ENCODE measurements at places on chromosomes 13 and 19. TPM values are rescaled to one million over a fixed set of nuclear protein-coding genes. Genes with fewer than 3 reads are reported as not detected.

LGALS7 gene
- total RNA-seq, result not detected

GSX1 gene
- not detected for total RNA-seq

TMEM259 gene
- total RNA-seq, result 44.7 TPM

FSD1 gene
- total RNA-seq, result 7.5 TPM

CEACAM1 gene
- not detected for total RNA-seq

ZNF442 gene
- total RNA-seq, result 0.98 TPM

TNNI3 gene
- total RNA-seq, result not detected

CTXN1 gene
- 2.8 TPM for total RNA-seq

FREM2 gene
- not detected for total RNA-seq

TMEM59L gene
- total RNA-seq, result 2.2 TPM

ZNF256 gene
- 2.5 TPM for total RNA-seq

NKG7 gene
- not detected for total RNA-seq

PAF1 gene
- 36.1 TPM for total RNA-seq

LRRC8E gene
- 5.2 TPM for total RNA-seq

ZSCAN4 gene
- total RNA-seq, result not detected

SOX1 gene
- not detected for total RNA-seq

SPRY2 gene
- total RNA-seq, result 4.6 TPM

FXYD1 gene
- 2.5 TPM for total RNA-seq

ZNF837 gene
- total RNA-seq, result 3.4 TPM

XAB2 gene
- 30.5 TPM for total RNA-seq

POU2F2 gene
- 0.08 TPM for total RNA-seq

COMP gene
- total RNA-seq, result 0.63 TPM

IGFL2 gene
- 0.09 TPM for total RNA-seq

CBARP gene
- 3.1 TPM for total RNA-seq

RSPH6A gene
- 0.18 TPM for total RNA-seq

RNF17 gene
- not detected for total RNA-seq

LRG1 gene
- not detected for total RNA-seq

ZNF177 gene
- total RNA-seq, result 1.1 TPM

PLPP2 gene
- total RNA-seq, result 16.6 TPM

NLRP7 gene
- not detected for total RNA-seq

IGLON5 gene
- total RNA-seq, result not detected

MAST1 gene
- total RNA-seq, result under 0.01 TPM

ZNF835 gene
- total RNA-seq, result not detected

MCEMP1 gene
- total RNA-seq, result not detected

SPACA7 gene
- total RNA-seq, result not detected

ACER1 gene
- not detected for total RNA-seq

CEACAM3 gene
- total RNA-seq, result not detected

TNFSF9 gene
- total RNA-seq, result 1.7 TPM

POP4 gene
- 76.6 TPM for total RNA-seq

SLC6A16 gene
- total RNA-seq, result not detected

PEAK3 gene
- not detected for total RNA-seq

SYDE1 gene
- 46.9 TPM for total RNA-seq

HSPH1 gene
- total RNA-seq, result 69.9 TPM

ZNF525 gene
- 3.9 TPM for total RNA-seq

ZNF132 gene
- total RNA-seq, result 10.8 TPM

DOCK9 gene
- total RNA-seq, result 10.8 TPM

ZGLP1 gene
- total RNA-seq, result 0.63 TPM

LYL1 gene
- 1.4 TPM for total RNA-seq

SCN1B gene
- total RNA-seq, result 12.1 TPM

SLC25A41 gene
- not detected for total RNA-seq

ZNF793 gene
- total RNA-seq, result 0.27 TPM

PSG2 gene
- total RNA-seq, result not detected
